CD4-positive, alpha-beta T cell treated with Interleukin-10 for 1 hour (primary cell): ENCODE measurements at places on chromosomes 5 and 9.

GRCh38 chr5:141940695-141941271 lies 17.1 kb downstream of the DELE1 start:
- DNase-seq = no peak

DNA sequence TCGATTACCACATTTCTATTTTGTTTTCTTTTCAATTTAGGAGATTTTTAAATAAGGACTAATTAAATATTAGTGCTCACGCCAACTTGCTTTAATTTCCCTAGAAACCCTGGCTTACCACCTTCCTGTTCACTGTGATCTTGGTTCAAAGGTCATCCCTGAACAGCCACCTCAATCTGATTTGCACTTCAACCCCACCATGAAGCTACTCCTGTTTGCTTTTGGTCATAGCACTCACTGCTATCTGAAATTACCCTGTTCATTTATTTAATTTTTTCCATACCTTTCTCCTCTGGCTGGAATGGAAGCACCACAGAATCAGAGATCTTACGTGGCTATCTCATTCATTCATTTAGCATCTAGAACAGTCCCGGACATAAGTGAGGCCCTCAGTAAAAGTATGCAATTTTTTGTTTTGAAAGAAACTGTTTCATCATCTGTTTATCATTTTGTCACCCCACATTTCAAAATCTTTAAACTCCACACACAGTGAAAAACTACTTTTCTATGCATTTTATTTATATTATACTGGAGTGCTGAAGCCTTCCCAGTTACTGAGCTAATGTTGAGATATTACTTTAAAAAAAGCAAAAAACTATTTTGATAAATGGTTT lies 17.2 kb upstream of the ADAMTSL1 start:
- DNase-seq = no peak

DNA sequence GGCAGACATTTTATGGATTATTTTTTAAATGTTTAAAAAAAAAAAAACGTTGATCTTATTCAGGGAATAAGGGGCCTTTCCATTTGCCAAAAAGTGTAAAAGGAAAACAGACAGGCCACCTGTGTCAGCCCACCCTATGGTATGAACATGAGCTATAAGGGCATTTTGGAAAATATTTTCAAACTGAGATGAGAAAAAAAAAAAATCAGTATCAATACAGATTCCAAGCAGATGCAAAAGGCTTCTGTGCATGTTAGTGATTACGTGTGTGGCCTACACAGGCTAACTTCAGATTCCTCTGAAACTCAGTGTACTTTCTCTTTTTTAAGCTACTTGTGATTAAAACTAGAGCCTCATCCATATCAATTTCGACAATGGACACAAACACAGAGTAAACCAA lies 189.9 kb downstream of the BNC2 start:
- DNase-seq = no peak

GRCh38 chr9:131167146-131167692 lies 41.8 kb downstream of the NUP214 start:
- no peak for DNase-seq

GRCh38 chr9:91841591-91841990 lies 108.4 kb downstream of the ROR2 start:
- no peak for DNase-seq

DNA sequence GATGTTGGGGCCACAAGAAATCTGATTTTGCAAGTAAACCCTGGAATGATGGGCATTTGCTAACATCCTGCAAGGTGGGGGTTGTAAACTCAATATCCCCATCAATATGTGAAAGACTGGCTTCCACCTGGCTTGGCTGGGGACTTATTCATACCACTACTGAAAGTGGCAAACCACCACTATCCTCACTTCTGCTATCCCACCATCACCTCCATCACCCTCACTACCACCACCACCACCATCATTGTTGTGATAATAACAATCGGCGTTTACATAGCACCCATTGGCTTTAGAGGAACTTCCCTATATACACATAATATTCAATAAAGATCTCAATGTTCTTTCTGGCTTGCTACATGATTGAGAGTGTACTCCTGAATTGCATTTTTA lies 224.7 kb upstream of the DAP start:
- DNase-seq = no peak

DNA sequence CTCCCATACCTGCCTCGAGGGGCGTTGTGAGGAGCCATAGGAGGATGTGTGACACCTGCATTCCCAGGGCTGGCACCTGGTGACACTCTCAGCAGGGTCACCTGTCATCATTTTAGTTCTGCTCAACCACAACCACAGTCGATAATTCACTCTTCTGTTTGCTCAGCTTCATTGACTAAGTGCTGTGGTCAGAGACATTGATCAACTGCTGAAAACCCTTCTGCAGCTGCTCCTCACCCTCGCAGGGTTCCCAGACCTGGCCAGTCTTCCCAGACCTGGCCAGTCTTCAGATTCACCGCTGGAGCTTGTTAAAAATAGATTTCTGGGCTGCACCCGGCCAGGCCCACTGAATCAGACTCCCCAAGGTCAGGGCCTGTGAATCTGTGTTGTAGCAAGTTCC lies 92.8 kb downstream of the MVB12B start:
- DNase-seq = no peak

DNA sequence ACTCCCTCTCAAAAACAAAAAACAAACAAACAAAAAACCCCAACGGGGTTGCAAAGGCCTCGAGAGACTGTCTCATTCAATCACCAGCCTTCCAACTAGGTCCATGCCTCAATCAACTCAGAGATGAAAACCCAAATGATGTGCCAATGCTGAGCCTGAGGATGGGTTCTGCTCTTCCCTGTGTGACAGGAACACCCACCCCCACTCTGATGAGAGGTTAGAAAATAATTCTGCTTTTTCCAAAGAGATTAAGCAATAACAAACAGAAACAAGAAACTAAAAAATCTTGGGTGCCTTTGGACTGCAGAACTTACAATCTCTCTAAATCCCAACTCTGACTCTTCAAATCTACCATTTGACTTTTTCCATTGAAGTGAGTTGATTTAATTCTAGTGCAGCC lies 25.5 kb upstream of the FBP1 start:
- no peak for DNase-seq

- no peak for DNase-seq
Measured at GRCh38 chr5:145750199-145750598, 84.9 kb downstream of the PRELID2 start.

- DNase-seq = no peak
Measured at GRCh38 chr9:121788686-121789366, 137.4 kb downstream of the DAB2IP start.

GRCh38 chr5:88955403-88955802 lies 72.4 kb upstream of the MEF2C start:
- DNase-seq = no peak

- DNase-seq = no peak
Measured at GRCh38 chr5:26691486-26691885, 346.9 kb downstream of the CDH9 start.

- DNase-seq = no peak
Measured at GRCh38 chr5:151030056-151030336, 9.6 kb downstream of the GPX3 start.

DNA sequence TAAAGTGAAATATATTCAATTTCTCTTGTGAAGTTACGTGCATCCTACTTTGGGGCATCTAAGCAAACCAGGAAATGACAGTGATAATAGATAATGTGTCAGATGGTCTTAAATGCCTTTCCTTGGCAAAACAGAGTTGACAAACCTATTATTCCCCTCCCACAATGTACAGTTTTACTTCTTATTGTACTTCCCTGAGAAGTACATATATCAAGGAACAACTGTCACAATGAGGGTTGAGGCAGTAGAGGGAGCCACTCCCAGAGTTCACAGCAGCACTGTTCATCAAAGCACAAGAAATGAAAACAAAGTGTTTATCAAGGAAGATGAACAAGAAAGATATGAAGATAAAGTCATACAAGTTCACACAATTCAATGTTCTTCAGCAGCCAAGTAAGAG lies 41.1 kb downstream of the ELAVL2 start:
- DNase-seq = no peak

- no peak for DNase-seq
Measured at GRCh38 chr9:112562235-112562958, 75.8 kb downstream of the KIAA1958 start.

DNA sequence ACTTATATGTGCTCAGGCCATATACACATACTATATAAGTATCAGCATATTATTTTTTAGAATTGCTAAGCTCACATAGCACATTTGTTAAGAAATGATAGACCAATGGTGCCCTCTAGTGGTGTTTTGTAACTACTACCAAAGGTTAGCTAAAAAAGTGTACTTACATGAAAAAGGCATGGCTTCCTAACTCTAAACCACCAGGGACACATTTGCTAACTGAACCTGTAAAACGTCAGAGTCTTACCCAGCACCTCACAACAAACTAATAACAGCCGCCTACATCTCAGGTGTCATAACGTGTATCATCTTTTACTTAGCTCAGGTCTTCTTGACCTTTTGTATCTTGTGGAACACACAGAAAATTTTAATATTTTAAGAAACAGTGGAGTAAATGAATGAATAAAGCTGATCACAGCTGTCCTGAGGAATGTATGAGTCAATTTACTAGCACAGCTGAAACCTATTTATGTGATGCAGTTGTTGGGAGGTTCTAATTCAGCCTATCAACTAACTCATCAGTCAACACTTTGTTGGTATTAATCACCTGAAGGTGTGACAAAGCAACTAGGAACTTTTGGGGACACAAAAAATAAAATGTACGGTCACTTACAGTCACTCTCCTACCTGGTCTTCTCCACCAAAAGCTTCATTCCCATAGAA lies 72.9 kb downstream of the BAAT start:
- peak; percentile 64 for DNase-seq

DNA sequence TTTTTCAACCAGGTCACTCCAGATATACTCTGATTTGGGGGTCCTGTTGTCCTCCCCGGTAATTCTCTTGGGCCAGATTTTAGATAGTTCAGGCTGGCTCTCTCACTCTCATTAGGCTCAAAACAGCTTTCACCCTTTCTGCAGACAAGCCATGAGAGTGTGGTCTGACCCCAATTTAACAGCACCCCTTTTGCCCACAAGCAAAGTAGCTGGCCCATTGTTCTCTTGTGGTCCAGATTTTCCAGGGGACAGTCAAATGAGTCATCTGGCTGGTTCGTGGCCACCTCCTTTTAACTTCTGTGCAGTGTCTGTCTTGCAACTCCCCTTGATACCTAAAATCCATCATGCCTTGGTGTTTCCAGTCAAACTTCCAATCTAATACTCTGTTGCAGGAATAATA lies 16.5 kb downstream of the BHMT2 start:
- DNase-seq = no peak

DNA sequence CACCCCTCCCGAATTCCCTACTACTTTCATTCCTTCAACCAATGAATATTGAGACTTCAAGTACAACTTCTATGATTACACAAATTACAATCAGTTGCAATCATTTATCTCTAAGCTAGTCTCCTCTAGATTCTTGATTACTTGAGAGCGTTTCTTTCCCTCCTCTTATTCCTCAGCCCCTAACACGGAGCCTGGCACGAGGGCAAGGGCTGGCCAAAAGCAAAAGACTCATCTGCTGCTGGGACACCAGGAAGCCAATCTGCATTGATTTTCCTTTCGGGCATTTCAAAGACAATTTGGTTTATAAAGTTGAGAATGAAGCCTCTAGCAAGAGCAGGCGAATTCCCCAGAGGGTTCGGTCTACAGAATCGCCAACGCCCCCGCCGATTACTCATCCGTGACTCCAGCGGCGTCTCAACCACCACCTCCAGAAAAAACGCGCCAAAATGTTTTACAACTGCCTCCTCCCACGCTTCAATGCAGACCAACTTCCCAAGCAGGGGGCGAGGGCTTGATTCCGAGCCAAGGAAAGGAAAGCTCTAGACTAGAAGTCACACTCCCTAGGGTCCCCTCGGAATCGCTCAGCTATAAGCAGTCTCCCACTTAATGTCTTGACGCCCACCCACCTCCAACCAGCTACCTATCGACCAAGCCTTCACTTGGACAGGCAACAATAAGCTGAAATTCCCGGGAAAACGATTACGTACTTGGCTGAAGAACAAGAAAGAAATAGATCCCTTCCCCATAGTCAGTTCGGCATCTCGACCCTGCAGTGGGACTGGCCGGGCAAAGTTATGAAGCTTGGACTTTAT lies 1.5 kb downstream of the PCSK1 start:
- DNase-seq = no peak

DNA sequence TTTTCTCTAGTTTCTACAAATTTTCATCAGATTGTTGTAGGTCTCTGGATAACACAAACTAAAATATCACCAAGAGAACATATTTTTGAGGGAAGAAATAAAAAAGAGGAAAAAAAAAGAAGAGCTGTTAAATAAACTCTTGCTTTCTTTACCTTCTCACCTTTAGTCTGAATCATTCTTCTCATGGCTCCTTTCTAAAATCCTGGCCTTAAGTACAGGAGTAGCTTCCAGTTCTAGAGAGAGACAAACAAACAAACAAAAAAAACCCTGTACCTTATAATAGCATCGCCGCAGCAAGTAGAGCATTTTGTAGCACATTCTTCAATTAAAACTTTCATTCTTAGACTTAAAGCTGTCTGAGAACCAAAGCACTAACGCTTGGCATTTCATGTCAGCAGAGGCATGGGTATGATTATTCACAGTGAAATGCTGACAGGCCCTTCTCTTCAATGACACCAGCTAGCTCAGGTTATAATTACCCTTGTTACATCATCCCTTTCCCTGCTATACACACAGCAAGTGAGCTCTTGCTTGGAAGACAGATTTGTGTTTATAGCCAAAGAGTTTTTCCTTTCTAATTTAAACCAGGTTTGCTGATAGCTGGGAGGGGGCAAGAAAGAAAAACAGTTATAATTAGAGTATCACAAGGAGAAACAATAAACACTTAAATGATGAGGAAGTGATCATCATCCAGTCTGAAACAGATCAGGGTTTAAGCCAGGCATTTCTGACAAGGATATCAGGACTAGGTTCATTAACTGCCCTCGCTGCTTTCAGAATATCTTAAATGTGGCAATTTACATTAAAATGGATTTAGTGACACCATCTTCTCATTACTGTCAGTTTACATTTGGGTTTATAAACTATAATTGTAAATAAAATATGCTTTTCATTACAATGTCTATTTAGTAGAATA lies 510.9 kb upstream of the ZNF608 start:
- DNase-seq = no peak

GRCh38 chr9:70020991-70021571 lies 22.6 kb upstream of the MAMDC2 start:
- DNase-seq = no peak
